Renal pelvis (tissue), 12 donors: ENCODE measurements at places on chromosomes 7 and 10. TPM values are rescaled to one million over a fixed set of nuclear protein-coding genes. Genes with fewer than 3 reads are reported as not detected.

GRCh38 chr10:98295907-98296306 is 27.9 kb upstream of the LOXL4 start:
- no peak for DNase-seq

DNA sequence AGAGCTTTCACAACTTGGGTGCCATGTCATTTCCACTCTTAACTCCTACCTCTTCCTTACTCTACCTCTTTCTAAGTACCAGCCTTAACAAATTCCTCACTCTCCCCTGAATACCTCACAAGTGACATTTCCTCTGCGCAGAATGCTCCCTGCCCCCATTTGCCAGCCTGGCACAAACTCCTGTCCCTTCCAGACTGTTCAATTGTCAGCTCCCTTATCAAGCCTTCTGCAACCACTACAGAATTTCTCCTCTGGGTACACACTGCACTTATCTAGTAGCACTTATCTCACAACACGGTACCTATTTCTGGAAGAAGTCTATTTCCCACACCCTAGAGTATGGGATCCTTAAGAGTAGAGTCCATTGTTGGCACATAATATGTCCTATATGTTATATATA is 39.1 kb upstream of the ANAPC16 start:
- DNase-seq = no peak

- DNase-seq = no peak
Measured at GRCh38 chr10:63711867-63712716, 190.9 kb downstream of the REEP3 start.

- no peak for DNase-seq
Measured at GRCh38 chr10:21213381-21213780, 312.1 kb downstream of the SKIDA1 start.

Gene PTPRZ1
- 2.4 TPM for polyA plus RNA-seq

GRCh38 chr10:69043931-69044531 is 43.9 kb upstream of the SRGN start:
- DNase-seq = no peak

DNA sequence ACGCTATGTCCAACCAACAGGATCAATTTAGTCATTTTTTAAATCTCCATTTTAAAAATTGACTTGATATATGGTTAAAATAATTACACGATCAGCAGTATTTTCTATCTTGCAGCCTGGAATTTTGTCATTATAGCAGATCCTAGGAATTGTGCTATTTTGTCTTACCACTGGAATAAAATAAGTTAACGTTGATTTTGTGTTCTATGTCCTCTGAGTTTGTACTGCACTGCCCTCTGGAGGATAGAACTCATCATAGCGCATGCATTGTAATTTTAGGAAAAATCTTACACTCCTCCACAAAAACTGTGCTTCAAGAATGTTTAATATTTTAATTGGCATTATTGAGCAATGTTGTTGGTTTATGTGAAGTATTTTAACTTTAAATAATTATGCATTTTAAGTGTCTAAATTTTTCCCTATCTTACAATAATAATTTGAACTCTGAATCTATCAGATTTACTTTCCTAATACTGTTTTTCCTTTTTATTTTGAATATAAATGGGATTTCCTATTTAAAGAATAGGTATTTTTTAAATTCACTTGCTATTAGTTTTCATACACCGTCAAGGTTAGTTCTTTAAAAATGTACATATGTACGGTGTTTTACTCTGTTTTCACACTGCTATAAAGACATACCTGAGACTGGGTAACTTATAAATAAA is 220.1 kb downstream of the PPP1R3A start:
- peak; percentile 4 for DNase-seq

DNA sequence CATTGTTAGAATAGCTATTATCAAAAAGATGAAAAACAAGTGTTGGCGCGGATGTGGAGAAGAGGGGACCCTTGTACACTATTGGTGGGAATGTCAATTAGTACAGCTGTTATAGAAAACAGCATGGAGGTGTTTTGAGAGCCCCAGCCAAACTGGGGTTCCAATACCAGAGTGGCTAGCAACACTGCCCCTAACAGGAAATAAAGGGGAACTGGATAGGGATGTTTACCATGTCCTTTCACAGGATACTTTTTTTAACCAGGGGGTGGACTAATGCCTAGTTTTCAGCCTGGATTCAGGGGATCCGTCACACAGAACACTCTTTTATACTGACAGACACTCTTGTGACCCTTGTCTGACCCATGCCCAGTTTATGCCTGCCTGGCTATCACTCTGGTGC is 6.9 kb upstream of the GSTK1 start:
- DNase-seq = no peak
